Activated CD4-positive, alpha-beta T cell treated with anti-CD3 and anti-CD28 coated beads, Interleukin-2, amount 50 U/mL, for 48 hours (primary cell): ENCODE measurements at places on chromosomes 16 and 17.

- DNase-seq: no peak
These were observed 97.4 kb upstream of the CACNG5 start for GRCh38 chr17:66737524-66737923.

GRCh38 chr17:65684631-65685030 is 123.2 kb upstream of the AXIN2 start:
- DNase-seq: no peak

DNA sequence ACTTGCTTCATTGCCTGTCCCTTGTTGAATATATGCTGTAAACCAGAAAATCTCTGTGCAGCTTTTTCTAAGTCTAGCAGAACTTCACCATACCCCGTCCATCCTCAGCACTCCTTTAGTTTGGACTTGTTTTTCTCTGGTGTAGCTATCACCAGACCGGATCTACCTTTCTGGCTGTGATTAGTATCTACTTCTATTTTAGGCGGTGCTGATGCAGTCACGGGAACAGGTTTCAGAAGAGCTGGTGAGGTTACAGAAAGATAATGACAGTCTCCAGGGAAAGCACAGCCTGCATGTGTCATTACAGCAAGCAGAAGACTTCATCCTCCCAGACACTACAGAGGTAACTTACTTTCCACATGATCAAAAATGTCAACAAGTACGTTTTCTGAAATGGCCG is 46.4 kb downstream of the NUP88 start:
- no peak for DNase-seq

DNA sequence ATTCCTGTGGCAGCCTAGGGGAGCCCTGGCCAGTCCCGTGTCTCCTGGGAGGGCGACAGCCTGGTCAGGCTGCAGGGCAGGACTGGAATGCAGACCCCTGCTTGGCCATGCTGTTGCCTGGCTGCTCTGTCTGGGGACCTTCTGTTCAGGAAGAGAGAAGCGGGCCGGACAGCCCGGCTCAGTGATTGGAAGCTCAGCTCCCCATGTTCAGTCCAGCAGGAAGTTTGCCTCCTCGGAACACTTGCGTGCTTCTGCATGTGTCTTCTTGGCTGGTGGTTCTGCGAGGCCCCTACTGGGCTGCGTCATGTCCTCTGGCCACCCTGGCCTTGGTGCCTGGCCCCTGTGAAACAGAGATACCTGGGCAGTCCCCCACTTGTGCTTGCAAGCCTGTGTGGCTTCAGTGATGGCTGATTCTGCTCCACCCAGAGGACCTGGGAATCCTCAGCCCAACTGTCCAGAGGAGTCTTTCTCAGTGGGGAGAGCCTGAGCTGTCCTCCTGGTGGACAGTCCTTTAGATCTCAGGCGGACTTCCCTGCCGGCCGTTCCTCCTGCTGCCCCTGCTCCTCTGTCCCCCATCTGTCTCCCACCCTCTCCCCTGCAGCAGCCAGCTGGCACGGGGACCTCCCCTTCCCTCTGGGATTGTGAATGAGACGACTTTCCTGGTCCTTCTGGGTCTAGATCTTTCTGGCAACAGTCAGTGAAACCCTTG is 279.5 kb downstream of the SEC14L1 start:
- DNase-seq: no peak

DNA sequence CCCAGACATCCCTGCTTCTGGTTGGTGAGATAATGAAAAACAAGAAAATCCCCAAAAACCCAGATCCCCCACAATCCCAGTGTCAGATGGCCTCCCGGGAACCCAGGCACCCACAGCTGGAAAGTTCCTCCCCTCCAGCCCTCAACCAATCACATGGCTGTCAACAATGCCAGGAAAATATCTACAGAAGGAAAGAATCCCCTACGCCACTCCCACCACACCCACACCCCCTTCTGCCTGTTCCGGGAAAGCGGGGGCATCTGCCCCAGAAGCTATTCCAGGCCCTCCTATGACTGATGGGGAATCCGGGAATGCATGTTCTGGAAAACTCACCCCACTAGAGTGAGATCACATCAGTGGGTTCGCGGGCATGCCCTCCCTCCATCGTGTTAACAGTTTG is 1.8 kb downstream of the TMEM95 start:
- no peak for DNase-seq

GRCh38 chr16:48546774-48547173 is 63.2 kb downstream of the N4BP1 start:
- DNase-seq: no peak

DNA sequence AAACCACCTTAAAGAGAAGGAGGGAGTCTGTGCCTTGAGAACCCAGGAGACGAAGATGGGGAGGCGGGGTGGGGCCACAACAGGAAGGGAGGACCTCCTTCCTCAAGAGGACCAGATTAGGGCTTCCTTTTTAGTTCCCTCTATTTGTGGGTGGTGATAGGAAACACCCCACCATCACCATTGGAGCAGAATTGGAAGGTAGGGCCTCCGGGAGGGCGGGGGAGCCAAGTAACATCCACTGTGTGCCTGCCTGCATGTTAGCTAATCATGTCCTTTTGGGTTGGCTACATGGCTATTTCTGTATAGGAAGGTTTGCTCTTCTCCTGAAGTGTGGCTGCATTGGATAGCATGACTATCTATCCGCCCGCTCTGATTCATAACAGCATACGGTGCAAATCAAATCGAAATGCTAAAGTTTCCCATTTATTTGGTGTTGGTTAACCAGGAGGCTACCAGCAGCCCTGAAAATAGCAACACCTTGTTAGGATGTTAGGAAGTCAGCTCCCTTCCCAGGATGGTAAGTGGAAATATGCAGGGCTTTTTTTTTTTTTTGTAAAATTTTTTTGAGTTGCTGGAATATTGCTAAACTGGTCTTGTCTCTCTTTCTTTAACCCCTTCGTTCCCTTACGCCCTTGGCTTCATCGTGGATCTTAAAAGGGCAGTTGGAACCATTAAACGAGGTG is 4.2 kb downstream of the SYT17 start:
- DNase-seq: no peak

- peak; percentile 76 for DNase-seq
These were observed 57.9 kb upstream of the CACNG4 start for GRCh38 chr17:66906321-66907278.

GRCh38 chr16:53775821-53776431 is 72.0 kb downstream of the FTO start:
- DNase-seq: no peak

DNA sequence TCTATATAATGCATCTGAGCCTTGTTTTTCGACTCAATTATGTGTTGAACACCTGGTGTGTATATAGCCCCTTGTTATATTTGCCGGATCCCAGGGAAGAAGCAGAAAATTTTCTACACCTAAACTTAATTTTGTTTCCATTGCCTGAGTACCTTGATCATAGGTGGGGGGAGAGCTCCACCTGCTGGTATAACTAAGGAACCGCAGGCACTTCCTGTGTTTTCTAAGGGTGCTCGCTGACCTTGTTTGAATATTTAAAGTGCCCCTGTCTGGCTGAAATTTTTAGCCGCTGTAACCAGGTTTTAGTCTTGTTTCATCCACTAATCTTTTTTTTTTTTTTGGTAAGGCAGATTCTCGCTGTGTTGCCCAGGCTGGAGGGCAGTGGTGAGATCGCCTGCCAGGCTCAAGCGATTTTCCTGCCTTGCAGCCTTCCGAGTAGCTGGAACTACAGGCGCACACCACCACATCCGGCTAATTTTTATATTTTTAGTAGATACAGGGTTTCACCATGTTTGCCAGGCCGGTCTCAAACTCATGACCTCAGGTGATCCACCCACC is 6.5 kb upstream of the NUBP1 start:
- peak; percentile 59 for DNase-seq

DNA sequence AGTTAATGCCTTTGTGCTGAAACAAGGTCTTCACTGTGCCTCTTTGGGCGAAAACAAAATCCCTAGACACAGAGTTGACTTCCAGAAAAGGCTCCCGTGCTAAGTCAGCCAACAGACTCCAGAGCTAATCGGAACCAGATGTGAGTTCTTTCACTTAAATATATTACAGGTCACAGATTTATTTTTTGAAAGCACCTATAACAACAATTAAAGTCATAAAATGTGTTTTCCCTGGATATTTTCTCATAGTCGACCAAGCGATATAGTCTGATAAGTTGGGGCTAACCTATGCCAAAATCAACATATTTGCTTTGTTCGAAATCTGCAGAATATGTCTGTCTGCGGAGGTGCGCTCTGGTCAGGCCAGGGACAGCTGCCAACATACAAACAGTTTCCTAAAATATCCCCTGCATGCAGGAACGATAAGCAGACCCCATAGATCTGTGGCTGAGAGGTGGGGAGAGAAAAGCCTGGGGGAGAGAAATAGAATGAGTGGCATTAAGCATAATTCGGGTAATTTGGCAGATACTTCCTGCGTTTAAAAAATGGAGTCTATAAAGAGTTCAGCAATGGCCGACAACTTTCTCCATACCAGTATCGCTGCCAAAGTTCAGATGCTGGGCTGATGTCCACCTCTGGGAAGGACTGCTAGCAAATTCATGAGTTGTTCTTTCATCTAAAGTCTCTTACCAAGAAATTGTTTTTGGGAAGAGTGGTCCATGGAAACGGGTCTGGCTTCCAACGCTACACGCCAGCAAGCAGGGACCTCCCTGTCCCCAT is 50.8 kb upstream of the MYH10 start:
- no peak for DNase-seq

- DNase-seq: no peak
These were observed 82.1 kb downstream of the OR1D5 start for GRCh38 chr17:2981325-2981724.

DNA sequence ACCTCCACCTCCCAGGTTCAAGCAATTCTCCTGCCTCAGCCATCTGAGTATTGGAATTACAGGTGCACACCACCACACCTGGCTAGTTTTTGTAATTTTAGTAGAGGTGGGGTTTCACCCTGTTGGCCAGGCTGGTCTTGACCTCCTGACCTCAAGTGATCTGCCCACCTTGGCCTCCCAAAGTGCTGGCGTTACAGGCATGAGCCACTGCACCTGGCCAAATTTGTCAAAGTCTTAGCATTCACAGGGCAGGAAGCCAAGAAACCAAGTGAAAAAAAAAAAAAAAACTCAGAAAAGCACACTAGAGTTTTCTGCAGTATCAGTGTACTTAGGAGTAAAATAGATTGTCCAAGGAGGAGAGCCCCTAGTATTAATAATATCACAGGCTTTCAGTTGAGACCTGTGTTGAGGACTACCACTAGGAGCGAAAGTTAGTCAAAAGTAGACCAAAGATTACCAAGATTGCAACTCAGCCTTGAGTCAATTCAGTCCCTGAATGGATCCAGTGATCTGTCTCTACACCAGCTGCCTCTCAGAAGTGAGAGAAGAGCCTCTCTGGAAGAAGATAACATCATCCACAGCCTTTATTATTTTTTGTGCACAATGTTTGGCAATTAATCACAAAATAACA is 159.7 kb downstream of the CEP112 start:
- no peak for DNase-seq

GRCh38 chr17:29612404-29613280 is 10.1 kb downstream of the CORO6 start:
- no peak for DNase-seq

DNA sequence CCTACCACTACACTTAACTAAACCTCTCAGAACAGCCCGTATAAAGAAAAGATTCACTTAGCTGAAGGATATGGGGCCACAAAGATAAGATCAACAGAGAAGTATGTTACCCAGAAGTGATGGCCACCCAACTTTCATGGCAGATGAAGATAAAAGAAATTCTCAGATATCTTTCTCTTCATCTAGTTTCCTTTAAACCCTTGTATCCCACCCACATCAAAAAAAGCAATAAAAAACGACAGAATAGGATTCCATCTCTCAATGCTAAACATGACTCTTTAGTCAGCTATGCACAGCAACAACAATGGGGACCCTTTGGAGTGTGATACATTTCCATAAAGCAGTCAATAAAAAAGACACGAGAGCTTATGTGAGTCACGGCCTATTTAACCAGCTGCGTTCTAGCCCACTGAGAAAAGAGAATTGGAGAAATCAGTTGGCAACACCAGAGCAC is 86.6 kb downstream of the SNX11 start:
- no peak for DNase-seq

DNA sequence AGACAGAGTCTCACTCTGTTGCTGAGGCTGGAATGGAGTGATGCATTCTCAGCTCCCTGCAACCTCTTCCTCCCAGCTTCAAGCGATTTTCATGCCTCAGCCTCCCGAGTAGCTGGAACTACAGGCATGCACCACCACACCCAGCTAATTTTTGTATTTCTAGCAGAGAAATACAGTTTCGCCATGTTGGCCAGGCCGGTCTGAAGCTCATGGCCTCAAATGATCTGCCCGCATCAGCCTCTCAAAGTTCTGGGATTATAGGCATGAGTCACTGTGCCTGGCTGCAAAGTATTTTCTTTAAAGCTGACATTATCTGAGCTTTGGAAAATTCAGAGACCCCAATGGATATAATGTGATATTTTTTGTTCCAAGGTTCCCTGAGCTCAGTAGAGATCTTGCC is 31.1 kb upstream of the SLC6A2 start:
- no peak for DNase-seq

GRCh38 chr16:24010440-24011089 is 174.8 kb downstream of the PRKCB start:
- peak; percentile 88 for DNase-seq

DNA sequence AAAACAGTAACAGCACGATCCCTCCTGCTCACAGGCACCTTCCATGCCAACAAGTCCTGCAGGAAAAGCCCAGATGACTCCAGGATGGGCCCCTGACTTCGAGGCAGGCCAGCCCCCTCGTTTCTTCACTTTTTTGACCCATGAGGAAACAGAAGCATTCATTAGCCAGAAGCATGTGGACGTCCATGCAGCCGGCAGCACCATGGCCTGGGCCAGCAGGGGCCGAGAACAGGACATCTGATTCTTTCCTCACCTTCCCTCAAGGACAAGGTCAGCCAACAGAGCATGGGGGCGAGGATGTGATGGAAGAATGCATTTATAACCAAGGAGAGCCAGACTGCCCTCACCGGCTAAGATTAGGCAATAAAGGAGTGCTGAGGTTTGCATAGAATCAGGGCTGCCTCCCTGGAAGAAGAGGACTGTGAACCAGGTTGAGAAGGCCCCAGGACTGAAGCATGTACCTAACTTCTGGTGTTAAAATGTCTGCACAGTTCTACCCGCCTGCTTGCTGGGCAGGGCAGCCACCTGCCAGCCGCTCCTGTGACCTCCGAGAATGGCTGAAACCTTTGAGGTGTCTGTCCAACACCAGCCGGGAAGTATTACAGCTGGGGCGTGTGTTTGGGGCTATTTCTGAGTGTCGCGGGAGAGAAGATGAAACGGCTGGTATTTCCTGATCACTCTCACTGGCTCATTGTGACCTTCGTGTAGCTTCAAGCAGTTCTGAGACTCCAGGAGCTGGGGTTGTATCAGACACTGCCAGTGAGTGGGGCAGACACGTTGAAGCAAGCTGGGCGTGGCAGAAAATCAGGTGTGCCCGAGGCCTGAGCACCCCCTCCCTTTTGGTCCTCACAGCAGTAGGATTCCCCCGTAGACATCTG is 94.0 kb upstream of the TNRC6C start:
- DNase-seq: no peak
